ACHN (cell line): ENCODE measurements at places on chromosomes 13 and 19.

- DNase-seq: no peak
Observed at GRCh38 chr13:43792076-43792881, 5.5 kb upstream of the ENOX1 start.

DNA sequence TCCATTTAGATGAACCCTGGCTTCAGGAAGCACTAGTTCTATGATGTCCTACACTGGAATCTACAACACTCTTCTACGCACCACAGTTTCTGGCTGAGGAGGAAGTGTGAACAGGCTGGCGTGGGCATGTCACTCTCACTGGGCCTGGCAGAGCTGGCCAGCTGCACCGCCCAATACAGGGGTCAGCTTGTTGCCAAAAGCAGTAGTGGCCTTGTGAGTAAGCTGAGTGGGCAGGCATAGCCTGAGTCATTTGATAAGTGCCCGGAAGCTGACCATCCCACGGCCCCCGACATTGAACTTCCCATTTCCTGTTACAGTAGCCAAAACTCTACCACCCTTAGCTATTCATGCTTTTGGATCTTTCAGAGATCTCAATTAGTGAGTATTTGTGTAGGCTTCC, 240.9 kb upstream of the SERP2 start:
- DNase-seq: peak; percentile 41

- DNase-seq: peak; percentile 96
Observed at GRCh38 chr19:14496029-14496833, at the start of gene GIPC1. GIPC1 (minus strand) TSS chr19:14496127; CDS start chr19:14482976, 13,151 bp downstream.

- DNase-seq: no peak
Observed at GRCh38 chr13:31175847-31176532, 14.3 kb upstream of the HSPH1 start.

DNA sequence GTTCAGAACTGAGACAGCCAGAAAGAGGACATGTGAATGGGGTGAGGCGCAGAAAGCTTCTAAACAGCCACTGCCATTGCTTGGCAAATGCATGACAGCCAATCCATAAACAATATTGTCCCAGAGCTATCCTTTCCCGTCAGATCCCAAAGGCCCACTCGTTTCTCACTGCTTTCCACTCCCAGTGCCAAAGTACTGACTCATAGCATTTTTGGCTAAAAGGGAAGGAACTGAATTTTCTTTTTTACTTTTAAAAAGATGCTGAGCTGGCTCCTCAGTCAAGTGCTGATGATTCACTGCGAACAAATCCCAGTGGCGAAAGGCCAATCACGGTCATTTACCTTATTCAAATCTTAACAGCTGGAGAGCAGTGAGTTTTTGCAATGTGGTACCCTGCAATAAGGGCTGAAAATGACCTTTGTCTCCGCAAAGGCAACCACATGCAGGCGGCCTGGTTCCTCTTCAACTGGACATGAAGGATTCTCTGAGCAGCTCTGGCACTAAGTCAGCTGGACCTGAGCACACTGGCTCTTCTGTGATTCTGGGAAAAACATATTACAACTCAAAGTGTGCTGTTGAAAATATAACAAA, 151.7 kb downstream of the DCLK1 start:
- DNase-seq: peak; percentile 32

DNA sequence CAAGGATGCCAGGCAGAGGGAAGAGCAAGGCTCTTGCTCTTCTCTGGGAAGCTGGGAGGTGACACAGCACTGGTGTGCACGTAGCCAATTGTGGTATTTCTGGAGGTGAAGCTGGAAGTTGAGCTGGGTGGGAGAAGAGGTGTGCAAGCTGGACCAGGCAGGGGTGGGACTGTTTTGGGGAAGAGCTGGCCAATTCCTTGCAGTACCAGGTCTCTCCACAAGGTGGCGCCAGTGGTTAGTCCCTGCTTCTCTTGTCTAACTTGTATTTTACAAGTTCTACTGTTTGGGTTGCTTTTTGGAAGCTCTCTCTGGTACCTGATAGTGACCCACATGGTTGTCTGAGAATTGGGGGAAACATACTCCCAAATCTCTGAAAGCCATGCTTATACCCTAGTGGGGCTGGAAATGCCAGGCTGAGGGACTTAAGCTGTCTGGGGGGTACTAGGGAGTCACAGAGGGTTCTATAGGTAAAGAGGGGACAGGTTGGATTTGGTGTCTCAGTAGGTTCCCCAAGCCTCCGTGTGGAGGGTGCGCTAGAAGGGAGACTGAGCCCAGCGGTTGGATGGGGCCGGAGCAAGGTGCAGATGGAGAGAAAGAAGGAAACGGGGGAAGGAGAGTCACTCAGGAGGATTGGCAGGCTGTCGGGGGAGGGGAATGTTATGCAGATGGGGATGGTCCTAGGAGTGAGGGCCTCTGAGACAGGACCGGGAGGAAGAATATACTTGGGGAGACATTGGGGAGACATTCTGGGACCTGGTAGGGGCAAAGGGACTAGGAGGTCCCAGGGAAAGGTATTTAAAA, 3.0 kb downstream of the HPN start:
- DNase-seq: peak; percentile 48

DNA sequence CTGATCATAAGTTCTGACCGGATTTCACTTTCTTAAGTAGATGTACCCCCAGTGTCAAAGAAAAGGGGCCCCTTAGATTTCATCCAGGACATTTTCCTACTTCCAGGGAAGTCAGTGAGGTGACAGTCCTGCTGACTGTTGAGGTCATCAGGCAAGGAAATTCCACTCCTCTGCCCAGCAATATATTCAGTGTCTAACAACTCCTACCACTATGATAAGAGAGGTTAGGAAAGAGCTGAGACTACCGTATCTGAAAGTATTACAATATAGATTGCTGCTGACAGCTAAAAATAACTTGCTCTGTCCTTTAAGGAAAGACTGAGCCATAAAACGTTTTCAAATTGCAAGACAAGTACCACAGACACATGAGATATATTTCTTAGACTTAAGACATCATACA, 325.1 kb downstream of the EFNB2 start:
- DNase-seq: no peak

DNA sequence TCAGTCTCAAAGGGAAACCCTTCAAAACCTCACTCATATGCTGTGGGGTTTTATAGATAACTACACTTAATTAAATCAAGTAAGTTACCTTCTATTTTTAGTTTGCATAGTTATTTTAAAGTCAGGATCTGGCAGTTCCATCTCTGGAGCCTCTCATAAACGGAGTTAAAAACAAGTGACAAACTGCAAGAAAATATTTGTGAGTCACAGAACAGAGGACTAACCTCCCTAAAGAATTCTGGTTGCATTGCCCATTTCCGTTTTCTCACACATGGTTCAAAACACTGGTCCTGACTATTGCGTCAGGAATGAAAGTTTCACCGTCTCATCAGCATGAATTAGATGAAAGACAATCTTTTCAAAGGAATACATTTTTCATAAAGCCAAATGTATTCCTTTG, 10.6 kb downstream of the RXFP2 start:
- DNase-seq: peak; percentile 37

DNA sequence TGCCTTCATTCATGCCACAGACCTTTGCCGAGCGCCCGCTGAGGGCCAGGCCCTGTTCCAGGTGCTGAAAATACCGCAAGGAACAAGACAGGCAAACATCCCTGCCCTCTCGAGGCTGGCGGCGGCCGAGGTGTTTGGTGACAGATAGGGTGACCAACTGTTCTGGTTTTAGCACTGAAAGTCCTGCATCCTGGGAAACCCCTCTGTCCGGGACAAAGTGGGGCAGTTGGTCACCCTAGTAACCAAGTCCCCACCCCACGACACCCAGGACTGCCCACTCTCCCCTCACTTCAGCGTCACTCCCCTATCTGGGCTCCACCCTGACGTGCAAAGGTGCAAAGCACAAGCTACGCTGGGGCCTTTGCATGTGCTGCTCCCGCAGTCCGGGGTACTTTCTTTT, 17.3 kb downstream of the ZBTB7A start:
- no peak for DNase-seq

- peak; percentile 17 for DNase-seq
Observed at GRCh38 chr19:34269968-34270621, 15.7 kb downstream of the GARRE1 start.

GRCh38 chr19:2235381-2236063, 607 bp downstream of the PLEKHJ1 start:
- DNase-seq: no peak

DNA sequence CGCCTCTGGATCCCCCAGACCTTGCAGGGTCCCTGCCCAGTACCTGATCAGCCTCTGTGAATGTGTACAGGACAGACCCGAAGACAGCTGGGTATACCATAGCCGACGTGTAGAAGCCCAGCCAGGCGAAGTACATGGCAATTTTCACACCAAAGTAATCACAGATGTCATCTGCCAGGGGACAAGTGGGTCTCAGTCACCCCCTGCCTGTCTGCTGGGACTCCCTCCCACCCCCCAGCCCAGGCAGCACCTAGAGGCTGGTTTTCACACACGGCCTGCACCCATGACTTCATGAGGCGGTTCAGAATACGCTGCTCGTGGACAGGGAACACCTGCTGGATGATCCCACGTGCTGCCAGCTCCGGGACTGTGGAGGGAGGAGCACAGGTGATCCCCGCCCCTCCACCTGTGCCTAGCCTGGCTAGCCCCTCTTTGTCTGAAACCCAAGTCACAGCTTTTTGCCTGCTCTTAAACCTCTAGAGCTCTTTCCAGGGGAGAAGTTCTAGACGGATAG, 3.6 kb downstream of the ANO8 start:
- no peak for DNase-seq

DNA sequence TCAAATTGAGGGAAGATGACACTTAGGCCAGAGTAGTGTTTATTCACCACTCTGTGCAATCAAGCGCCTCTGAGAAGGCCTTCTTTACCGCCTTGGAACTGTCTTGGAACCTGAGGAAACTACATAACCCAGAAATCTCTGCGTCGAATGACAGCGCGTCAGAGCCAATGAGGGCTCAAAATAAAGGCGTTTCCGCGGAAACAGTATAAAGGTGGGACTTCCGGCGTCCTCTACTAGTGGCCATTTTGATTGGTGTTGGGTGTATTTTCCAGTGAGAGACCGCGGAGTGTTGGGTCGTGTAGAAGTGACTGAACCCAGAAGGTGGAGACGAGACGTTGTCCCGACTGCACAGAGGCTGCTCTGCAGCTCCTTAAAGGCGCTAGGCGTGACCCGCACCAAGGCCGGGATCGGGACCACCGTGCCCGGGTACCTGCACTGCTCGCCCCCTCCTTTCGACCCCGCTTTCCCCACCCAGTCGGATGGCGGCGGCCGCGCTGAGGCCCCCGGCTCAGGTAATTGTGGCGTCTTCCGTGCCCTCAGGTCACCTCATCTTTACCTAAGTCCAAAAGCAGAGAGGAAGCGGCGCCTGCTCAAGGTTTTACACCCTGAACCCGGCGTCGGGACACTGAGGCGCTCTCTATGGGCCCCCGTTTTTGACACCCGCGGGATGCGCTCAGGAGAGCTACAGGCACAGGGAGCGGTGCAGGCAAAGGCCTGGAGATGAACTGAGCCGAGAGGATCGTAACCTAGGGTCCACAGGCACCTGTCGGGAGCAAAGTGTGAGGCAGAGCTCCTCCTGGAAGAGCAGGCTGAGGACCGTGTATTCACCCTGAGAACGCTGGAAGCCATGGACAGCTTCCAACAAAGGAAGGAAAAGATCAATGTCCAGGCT, at the start of gene ZNF776:
Gene ZNF776 (plus strand): TSS at position 236 of the 892 bp plus-strand sequence. CDS start 244 bp downstream, at position 480.
- DNase-seq: peak; percentile 89

GRCh38 chr19:13604902-13605586, 98.8 kb upstream of the CACNA1A start:
- DNase-seq: no peak

GRCh38 chr19:38183251-38183897, 40.6 kb downstream of the DPF1 start:
- DNase-seq: no peak

GRCh38 chr13:107252428-107252827, 684.5 kb upstream of the ARGLU1 start:
- DNase-seq: no peak
